ENCODE measurements at places on chromosomes 7 and 10. TPM values are rescaled to one million over a fixed set of nuclear protein-coding genes. Genes with fewer than 3 reads are reported as not detected.

Gene SPDYE9
- total RNA-seq = not detected

Gene AS3MT
- 2.1 TPM for total RNA-seq

Gene SPDYE2B
- not detected for total RNA-seq

Gene TRIM73
- 0.38 TPM for total RNA-seq

Gene GATA3
- total RNA-seq = under 0.01 TPM

Gene OPN1SW
- not detected for total RNA-seq

Gene SDHAF3
- 9.5 TPM for total RNA-seq

Gene KCNMA1
- total RNA-seq = 16.3 TPM

Gene FANK1
- 2.1 TPM for total RNA-seq

Gene LRRC17
- total RNA-seq = 0.26 TPM

Gene DENND2A
- total RNA-seq = not detected
